ENCODE measurements at places on chromosomes 1 and 21. TPM values are rescaled to one million over a fixed set of nuclear protein-coding genes. Genes with fewer than 3 reads are reported as not detected.

DNA sequence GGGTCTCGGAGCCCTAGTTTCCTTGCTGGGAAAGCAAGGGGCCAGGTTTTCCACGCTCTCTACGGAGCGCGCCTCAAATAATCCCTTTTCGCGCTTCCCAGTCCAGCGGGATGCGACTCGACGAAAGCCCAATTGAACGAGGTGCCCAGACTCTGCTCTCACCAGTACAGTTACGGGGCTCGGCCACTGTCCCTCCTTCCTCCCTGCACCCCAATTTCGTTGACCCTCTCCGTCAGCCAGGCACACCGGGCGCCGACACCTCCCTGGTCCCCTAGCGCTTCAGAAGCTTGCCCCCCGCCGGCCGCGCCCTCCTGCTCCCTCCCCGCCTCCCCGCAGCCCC lies 389 bp downstream of the SEMA6C start:
- DNase-seq: no peak

ORC1 gene
- 7.7 TPM for polyA plus RNA-seq

DNA sequence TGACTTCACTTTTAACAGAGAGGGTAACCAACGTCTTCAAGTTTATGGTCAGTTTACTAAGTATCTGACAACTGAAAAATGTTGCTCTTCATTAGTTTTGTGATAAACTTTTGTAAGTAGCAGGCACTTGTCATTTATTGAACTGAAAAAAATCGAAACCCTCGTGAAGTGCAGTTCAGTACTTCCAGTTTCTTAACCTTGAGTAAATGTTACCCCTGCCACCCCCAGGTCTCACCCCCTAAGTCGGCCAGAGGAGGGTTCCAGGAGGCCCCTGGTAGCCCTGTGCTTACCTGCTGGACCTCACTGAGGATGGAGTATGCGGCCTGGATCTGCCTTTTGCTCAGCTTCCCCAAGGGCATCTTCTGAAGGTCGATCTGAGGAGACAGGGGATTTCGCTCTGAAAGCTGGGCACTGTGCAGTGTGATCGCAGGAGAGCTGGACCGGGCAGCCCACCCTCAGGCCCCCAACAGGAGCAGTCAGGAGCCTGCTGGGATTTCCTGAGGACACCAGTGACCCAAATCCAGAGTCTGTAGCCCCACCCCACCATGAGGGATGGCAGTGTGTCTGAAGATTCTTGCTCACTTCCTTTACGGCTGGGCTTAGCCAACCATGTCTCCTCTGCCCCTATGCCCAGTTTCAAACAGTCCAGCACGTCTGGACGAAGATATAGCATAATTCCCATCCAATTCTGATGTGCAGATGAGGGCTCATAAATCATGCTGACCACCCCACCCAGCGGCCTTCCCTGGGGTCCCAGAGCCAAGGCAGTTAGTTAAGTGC lies 37.6 kb downstream of the PARP1 start:
- DNase-seq: no peak

DNA sequence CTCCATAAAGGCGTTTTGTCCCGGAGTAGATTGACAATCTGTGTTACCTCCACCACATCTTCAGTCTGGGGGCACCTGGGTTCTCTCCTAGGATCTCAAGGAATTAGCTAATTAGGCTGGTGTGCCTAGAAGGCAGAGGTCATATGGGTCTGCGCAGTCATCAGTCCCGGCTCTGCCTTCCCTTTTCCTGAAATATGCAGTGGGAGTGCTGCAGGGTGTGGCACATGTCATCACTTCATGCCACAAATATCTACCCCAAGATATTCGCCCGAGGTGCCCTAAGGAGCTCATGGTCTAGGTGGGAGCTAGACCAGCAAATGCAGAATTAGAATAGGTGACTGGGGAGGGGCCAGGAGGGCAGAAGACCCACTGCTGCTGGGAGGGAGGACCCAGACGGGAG lies 42.9 kb downstream of the ACTL8 start:
- no peak for DNase-seq

LCE7A gene
- polyA plus RNA-seq: not detected

KRTAP19-1 gene
- not detected for polyA plus RNA-seq

DNA sequence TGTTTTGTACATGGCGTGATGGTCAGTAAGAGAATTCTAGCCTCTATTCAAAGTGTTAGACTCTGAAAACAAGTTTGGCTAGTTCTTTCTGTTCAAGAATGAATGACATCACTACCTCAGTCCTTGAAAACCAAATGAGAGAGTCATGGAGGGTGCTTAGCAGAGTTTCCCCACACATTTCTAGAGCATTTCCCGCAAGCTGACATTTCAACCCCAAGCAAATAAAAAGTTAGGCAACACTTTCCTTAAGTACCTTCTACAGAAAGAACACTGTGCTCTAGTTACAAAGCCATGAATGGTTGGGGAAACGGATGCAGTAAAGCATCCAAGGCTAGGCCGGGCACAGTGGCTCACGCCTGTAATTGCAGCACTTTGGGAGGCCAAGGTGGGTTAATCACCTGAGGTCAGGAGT lies 47.9 kb upstream of the SLC44A3 start:
- DNase-seq: no peak

Measured in left renal cortex interstitium (tissue), 4 donors.